ENCODE measurements at places on chromosomes 2 and 18.

DNA sequence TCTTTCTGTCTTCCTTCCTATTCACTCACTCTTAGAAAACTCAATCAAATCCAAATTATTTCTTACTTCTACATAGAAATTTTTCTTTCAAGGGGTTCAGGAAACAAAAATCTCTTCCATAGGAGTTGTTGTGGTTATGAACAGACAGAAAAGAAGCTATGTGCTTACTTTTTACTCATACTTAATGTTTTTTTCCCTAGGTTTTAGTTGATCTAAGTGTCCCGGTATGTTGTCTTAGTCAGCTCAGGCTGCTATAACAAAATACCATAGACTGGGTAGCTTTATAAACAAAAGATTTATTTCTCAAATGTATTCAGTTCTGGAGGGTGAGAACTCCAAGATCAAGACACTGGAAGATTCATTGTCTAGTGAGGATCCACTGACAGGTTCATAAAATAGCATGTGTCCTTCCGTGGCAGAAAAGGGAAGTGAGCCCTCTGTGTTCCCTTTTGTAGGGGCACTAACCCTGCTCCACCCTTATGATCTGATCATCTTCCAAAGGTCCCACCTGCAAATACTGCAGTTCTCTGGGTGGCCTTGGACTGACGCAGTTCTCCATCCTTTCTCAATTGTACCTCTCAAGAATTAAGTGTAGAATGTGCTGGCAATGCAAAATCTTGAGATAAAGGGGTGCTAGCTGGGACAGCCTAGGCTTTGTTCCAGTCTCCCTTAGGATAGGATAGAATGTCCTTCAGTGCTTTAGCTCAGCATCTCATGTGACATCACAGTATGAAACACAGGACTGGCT lies 14.4 kb upstream of the VRK2 start:
- DNase-seq: no peak

GRCh38 chr2:68203587-68203986 lies 45.9 kb downstream of the PNO1 start:
- DNase-seq: no peak

DNA sequence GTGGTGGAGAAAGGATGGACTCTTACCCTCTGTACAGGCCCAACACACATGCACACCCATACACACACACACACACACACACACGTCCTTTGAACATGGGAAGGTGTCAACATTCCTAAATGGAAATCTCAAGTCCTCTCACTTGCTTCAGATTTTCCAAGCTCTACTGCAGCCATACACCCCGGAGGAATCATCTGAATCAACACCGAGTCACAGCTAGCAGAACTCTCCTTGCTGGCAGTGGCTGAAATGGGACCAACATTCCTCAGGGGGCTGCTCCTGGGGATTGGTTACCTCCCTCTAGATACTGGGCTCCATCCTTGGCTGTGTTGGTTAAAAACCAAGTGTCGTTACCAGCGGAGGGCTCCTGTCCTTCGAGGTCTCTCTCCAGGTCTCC lies 112.7 kb downstream of the BCL11A start:
- no peak for DNase-seq

GRCh38 chr18:30333310-30333709 lies 709.2 kb downstream of the DSC3 start:
- no peak for DNase-seq

GRCh38 chr2:35462226-35462998 lies 893.2 kb upstream of the CRIM1 start:
- no peak for DNase-seq

DNA sequence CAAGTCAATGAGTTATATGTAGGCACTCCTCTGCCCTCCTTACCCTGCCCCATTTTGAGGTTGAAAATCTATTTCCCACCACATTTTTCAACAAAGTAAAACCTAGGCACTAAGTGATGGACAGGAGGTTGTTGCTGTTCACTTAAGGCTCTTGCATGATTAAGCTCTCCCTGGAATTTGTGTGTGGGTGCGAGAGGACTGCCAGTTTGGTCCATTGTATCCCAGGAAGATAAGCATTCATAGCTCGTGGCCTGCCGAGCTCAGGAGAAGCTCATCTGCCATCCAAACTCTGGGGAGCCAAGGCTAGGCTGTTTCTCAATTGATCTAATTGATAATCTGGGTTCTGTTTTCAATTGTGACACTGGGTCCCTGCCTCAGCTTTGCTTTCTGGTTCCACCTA lies 4.7 kb upstream of the MAP4K4 start:
- no peak for DNase-seq

DNA sequence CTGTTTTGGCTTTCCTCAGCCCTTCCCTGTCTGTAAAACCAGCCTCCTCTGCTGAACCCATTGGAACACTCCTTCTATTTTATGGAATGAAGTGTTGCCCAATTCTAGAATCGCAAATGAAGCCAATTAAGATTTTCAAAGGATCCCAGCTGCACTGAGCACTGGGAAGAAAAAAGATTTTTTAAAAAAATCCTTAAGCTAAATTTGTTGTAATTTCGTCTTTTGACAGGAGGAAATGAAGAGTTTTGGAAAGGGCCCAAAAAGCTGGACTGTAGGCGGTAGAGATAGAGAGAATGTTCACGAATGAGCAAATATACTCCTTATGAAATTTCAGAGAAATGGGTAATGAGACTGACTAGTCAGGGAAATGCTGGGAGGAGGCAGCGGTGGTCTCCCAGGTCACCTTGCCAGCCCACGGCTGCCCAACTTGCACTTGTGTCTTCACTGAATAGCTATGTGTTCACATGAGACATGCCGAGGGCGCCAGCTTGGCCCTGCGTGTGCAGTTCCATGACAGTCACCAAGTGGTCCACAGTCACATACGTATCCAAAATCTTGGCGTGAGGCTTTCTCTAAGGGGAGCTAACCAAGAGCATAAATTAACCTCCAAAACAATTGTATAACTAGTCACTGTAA lies 69.9 kb downstream of the SGPP2 start:
- no peak for DNase-seq

DNA sequence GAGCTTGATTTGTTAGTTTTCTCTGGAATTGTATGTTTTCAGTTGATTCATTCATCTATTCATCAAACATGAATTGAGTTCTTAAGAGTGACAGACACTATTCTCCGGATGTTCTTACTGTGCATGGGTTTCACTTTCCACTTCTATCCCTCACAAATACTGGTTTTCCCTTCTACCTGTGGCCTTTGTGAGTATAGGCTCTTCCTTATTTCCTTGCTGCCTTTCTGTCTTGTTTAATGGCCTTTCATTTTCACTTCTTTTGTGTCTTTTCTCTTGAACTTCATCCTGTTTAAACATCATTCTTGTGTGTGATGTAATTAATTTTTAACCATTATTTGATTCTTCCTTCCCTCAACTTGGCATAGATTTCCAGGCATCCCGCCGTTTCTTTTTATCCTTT lies 90.7 kb downstream of the CRIM1 start:
- DNase-seq: no peak

GRCh38 chr2:99822474-99823207 lies 319.7 kb downstream of the AFF3 start:
- no peak for DNase-seq

DNA sequence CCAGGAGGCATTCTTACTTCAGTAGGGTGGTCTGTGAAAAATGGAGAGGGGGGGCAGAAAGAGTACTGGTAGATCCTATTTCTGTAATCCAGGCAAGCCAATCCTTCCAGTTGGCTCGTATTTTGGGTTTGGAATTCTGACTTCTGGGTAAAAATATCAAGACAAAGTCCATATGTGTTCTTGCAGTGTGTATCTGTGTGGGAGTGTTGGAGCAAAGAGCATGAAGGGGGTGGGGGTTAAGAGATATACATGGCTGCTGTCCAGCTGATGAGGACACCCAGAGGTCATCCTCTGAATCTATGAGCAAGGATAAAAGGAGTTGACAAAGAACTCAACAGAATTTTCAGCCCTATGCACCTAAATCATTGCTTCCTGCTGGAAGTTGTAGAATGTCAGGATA lies 375.8 kb upstream of the PIK3C3 start:
- no peak for DNase-seq

- peak; percentile 93 for DNase-seq
These were observed 877 bp upstream of the UGP2 start for GRCh38 chr2:63840785-63841253.

- DNase-seq: no peak
These were observed 134.5 kb downstream of the ASB1 start for GRCh38 chr2:238561230-238561629.

GRCh38 chr18:65257149-65257548 lies 493.7 kb upstream of the CDH7 start:
- DNase-seq: no peak

DNA sequence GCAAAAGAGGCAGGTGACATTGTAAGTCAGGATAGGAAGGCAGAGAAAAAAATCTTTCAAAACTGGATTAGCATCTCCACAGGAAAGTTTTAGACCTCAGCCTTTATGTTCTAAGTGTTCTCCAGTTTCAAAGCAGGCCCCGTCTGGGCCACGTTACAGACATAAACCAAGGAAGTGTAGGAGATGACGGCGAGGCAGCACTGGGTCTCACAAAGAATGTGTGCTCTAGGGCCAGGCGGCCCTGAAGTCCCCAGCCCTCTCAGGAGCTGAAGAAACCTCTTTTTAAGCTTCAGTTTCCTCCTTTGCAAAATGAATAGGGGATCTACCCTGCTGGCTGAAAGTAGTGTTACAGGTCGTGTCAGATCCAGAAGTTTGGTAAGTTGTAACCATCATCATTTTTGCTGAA lies 81.7 kb downstream of the SPRED2 start:
- no peak for DNase-seq

DNA sequence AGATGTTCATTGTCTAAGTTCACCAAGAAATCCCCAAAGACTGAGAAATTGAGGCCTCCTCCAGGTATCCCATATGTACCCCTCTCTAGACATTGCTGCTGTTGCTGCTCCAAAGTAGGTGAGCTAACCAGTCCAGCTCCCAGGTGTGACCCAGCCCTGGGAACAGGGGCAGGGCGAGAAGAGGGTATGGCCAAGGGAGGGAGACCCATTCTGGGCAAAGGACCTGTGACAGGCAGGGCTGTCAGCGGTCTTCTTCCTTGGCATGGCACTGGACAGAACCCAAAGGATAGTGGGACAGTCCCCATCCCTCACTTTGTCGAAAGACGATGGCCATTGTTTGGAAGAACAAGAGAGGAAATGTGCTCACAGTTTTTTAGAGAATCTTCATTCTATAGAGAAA lies 7.2 kb upstream of the INO80C start:
- no peak for DNase-seq

Measured in smooth muscle cell of the brain vasculature (primary cell).